ENCODE measurements at places on chromosomes 7 and 10. TPM values are rescaled to one million over a fixed set of nuclear protein-coding genes. Genes with fewer than 3 reads are reported as not detected.

DNA sequence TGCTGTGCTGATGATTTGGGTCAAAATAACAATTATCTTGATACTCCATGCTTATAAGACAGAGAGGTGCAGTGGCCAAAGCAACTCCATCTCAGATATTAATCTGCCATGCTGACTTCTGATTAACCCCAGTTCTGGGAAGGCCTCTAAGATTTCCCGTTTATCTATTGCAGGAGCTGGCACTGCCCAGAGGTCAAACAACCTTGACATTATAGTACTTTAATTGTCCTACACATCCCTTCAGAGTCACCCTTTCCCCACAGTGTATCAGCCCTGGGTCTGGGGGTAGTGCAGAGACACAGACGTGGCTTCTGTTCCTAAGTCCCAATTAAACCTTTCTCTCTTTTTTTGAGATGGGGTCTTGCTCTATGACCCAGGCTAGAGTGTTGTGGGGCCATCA lies 63.8 kb downstream of the PARD3 start:
- no peak for DNase-seq

DNA sequence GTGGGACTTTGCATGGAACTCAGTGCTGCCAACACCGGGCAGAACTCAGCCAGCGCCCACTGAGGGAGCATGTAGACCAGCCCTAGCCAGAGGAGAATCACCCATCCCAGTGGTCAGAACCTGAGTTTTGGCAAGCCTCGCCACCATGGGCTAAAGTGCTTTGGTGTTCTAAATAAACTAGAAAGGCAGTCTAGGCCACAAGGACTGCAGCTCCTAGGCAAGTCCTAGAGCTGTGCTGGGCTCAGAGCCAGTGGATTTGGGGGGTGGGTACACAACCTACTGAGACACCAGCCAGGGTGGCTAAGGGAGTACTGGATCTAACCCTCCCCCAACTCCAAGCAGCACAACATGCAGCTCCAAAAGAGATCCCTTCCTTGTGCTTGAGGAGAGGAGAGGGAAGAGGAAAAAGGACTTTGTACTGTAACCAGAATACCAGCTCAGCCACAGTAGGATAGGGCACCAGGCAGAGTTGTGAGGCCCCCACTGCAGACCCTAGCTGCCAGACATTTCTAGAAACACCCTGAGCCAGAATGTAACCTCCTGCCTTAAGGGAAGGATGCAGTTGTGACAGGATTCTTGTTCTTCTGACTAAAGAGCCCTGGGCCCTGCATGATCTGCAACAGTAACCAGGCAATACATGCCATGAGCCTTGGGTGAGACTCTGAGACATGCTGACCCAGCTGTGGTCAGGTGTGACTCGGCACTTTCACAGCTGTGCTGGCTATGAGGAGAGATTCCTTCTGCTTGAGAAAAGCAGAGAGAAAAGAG lies 24.4 kb downstream of the GSDME start:
- no peak for DNase-seq

GRCh38 chr10:59857921-59858320 lies 48.4 kb downstream of the CCDC6 start:
- no peak for DNase-seq

- no peak for DNase-seq
These were observed 42.2 kb downstream of the AOAH start for GRCh38 chr7:36682102-36682501.

DNA sequence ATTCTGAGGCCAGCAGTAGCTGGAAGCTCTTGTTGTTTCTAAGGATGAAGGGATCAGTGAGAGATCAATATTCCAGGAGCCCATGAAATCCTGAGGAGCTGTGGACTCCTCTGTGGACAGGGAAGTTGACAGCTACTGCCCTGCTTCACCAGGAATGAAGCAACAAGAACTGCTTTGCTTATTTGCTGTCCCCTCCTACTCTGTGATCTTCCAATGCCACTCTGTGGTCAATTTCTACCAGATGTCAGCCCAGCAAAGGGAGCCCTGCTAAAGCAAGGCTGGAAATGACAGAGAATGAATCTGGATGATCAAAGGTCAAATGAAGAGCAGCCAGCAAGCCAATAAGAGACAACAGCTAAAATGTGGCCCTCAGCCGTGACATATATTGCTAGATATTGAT lies 227.5 kb upstream of the CHRM2 start:
- no peak for DNase-seq

- DNase-seq: no peak
These were observed 6.9 kb downstream of the MMD2 start for GRCh38 chr7:4951903-4952636.

GRCh38 chr7:50211130-50212015 lies 93.1 kb upstream of the IKZF1 start:
- no peak for DNase-seq

GRCh38 chr7:2710901-2711551 lies 23.0 kb downstream of the AMZ1 start:
- DNase-seq: no peak

Gene CCL24
- total RNA-seq: 2.4 TPM
